ENCODE measurements at places on chromosomes 7 and 10.

DNA sequence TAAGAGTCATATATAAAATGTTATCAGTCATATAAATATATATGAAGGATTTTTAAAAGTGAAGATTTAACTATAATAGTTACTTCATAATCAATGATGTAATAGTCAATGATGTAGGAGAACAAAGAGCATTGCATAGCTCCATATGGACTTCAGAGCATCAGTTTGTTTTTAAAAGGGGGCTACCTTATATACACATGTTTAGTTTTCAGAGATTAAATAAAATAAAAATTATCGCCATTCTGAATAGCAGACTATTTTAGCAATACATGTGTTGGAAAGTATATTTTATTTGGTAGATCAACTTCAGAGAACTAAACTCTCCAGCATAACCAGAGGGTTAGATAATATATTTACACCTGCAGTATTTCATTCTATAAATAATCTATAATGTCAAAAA is 29.1 kb upstream of the EPC1 start:
- no peak for DNase-seq

DNA sequence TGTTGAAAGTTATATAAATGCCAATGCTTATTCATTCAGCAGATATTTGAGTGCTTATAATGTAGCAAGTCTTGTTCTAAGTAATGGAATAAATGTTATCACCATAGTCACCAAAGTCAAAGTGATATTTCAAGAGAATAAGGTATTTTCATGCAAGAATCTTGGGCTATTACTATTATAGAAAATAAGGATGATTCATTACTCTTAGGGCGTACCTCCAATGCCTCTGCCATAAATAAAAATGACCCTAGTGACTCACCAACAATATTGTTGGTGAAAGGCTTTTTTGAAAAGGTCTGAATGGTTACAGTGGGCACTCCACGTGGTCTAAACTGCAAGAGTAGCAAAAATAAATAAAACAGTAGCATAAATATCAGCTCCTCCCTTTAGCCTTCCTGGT is 68.4 kb downstream of the RALA start:
- DNase-seq: no peak

GRCh38 chr7:129909669-129910068 is 43.1 kb downstream of the UBE2H start:
- no peak for DNase-seq

DNA sequence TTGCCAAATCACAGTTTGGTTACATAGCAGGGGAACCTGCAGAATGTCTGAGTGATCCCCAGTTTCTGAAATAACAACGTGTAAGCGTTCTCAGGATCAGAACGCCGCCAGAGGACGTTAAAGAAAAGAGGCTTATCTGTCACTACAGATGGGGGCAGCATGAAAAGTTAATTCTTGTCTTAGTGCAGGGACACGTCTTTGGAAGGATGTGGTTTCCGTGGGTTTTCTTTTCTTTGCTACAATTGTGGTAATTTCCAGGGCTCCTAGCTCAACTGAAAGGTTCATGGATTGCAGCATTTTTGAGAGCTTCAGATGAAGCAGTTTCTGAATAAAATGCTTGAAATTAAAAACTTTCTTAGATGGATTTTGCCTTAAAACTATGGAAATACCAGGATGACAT is 106.6 kb downstream of the PRKCQ start:
- no peak for DNase-seq

DNA sequence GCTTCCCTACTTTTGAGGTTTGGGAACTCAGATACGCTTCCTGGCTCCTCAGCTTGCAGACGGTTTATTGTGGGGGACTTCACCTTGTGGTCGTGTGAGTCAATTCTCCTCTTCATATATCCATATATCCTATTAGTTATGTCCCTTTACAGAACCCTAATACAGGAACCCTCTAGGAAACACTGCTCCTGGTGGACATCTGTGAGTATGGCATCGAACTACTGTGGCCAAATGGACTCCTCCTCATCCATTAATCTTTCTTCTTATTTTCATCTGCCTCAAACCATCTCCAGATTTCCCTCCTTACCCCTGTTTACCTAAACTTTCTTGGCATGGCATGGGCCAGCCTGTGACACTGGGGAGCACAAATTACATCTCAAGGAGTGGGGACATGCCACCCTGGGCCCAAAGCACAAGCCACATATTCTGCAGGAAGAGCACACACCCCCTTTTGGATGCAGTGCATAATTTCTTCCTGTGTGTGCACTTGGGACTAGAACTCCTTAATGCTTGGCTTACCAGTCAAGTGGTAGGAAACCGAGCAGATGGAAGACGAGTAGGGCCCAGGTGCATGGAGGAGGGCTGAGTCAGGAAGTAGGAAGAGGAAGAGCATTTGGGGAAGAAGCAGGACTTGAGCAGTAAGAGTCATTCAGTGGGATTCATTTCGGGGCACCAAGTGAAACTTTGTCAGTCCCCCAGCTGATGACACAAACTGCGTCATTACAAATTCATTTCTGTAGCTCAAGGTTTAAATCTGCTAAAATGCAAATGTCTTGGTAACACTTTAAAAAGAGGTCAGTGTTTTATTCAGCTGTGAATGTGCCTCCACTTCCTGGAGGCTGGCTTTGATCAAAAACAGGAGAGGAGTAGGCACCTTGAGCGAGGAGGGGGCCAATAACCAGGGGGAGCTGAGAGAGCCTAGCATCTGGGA is 80.8 kb upstream of the PLXNA4 start:
- DNase-seq: peak; percentile 61

DNA sequence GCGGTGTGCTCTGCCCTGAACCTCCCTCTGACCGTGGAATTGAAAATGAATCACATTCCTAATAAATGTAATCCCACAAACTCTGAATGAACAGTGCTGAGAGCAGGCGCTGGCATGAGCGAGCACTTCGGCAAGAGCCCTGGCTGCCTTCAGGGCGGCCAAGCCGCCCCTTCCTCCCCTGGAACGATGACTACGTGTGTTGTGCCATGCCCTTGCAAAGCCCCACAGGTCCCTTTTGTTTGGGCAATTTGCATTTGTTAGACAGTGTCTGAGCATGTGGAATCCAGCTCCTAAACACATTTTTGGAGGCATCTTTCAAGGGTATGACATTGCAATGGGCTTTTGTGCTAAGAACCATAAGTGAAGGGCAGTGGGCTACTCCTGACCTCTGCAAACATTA is 95.6 kb upstream of the MKI67 start:
- no peak for DNase-seq

- DNase-seq: no peak
Measured at GRCh38 chr10:62635127-62635526, 169.4 kb upstream of the ADO start.

- DNase-seq: peak; percentile 17
Measured at GRCh38 chr7:96118449-96119001, 203.4 kb downstream of the SLC25A13 start.

DNA sequence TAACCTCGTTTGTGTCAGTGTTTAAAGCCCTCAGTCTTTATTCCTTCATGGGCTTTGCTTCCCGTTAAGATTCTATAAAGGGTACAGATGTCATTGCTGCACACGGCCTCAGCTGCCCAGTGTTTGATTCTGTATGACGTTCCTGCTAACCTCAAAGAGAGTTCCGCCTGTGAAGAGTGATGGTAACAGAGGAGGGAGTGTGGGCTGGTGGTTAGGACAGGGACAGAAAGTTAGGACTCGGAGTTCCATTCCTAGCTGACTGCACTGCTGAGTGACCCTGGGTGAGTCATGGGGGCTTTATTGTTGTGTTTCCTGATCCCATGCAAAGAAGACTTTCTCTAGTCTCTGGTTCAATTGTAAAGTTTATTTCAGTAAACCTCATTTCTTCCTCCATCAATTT is 227.1 kb downstream of the DYNC1I1 start:
- no peak for DNase-seq

DNA sequence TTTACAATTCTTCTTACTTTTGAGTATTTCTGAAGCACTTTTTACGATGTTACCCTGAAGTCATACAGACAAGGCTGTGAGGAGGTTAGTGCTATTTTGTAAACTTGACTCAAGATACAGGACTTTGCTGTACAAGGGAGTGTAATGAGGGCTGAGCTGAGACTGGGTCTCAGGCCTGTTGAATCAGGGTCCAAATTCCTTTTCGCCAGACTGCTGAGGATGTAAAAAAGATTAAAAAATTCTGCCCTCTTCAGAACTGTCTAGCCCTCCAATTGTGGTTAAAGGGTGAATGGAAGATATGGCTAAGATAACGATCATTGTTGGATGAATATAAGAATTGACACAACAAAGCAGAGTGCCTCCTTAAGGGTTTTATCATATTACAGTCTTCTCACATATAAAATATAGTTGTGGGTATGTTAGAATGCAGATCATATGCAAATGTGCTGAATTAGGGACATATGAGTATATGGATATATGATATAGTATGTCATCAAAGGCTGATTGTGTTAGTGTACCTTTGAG is 165.4 kb downstream of the SUGCT start:
- DNase-seq: no peak

DNA sequence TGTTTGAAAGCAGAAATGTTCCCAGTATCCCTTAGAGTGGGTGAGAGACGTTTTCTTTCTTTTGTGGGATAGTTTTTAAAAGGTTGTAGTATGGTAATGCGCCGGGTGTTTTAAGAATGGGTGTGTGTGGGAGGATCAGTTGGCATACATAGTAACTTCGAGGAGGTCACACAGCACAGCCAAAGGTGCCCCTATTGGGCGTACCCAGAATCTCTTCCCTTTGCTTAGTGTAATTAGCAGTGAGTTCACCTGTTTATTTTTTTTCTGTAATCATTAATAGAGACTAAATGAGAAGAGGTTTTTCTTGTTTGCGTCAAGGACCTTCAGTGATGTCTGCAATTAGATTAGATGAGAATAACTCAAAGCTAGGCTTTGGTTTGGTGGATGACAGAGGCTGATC is 1.5 kb downstream of the PLEKHA8 start:
- no peak for DNase-seq

GRCh38 chr10:112132435-112132834 is 51.1 kb downstream of the GPAM start:
- no peak for DNase-seq

DNA sequence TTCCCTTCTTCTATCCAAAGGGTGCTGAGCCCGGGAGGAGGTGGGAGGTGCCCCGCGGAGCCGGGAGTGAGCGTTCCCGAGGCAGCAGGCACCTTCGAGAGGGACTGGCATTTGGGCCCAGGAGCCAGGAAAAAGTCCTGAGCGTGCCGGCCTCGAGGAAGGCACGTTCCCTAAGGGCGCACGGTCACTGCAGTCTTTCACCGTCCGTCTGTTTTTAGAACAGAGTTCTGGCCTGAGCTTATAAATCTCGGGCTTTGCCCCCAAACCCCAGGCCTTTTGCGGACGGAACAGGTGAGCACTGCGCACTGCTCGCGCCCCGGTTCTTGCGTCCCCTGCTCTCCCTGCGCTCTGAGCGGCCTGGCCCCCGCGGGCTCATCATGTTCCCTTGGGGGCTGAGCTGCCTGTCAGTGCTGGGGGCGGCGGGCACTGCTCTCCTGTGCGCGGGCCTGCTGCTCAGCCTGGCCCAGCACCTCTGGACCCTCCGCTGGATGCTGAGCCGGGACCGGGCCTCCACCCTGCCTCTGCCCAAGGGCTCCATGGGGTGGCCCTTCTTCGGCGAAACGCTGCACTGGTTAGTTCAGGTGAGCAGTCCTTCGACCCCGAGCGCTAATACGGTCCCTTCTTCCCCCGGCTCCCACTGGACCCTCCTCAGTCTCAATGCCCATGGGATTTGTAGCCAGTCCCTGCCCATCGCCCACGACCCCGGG is 442 bp downstream of the CYP26C1 start:
- DNase-seq: peak; percentile 42

DNA sequence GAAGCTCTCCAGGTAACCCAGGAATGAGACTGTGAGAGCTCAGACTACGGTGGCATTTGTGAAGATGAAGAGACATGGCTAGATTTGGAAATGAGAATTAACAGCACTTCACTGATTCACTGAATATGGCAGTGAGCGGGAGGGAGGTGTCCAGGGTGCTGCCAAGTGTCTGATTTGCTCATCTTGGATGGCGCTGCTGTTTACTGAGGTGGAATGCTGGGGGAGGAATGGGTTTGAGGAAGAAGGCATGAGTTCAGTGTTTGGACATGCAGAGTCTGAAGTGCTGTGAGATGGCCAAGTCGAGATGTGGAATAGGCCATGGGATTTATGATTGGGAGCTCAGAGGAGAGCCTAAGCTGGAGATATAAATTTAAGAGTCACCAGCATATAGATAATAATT is 437.1 kb upstream of the NPVF start:
- no peak for DNase-seq

DNA sequence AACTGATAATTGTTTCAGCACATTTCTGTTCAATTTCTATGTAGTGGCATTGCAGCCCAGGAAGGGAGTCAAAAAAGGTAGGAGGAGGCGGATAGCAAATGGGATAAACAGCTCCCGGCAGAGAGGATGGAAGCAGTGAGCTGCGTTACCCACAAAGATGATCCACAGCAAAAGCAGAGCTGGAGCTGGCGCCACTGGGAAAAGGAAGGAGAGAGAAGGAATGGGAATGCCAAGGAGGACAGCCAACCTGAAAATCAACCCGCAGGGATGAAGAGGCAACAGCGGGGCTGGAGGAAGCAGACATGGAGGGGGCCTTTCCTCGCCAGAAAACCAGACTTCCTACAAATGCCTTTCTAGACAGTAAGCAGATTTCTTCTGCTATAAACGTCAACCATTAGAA is 82.7 kb upstream of the ADAM12 start:
- no peak for DNase-seq

GRCh38 chr7:158419238-158419785 is 168.3 kb downstream of the PTPRN2 start:
- DNase-seq: no peak

DNA sequence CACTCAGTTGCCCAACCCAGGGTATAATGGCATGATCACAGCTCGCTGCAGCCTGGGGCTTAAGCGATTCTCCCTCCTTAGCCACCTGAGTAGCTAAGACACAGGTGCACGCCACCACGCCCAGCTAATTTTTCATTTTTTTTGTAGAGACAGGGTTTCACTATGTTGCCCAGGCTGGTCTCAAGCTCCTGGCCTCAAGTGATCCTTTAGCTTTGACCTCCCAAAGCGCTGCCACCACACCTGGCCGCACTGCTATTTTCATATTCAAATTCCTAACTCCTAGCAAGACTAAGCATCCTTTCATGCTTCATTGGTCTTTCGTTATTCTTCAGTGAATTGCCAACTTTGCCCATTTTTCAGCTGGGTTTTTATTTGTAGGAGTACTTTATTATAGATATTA is 30.4 kb upstream of the DAGLB start:
- no peak for DNase-seq

GRCh38 chr7:40120020-40120419 is 14.4 kb downstream of the MPLKIP start:
- no peak for DNase-seq

GRCh38 chr10:100524638-100525037 is 5.0 kb upstream of the SEC31B start:
- no peak for DNase-seq

GRCh38 chr10:118746246-118746645 is 8.5 kb downstream of the CACUL1 start:
- DNase-seq: no peak

GRCh38 chr10:1212571-1213141 is 156.5 kb downstream of the WDR37 start:
- DNase-seq: no peak

GRCh38 chr7:117715784-117716445 is 157.3 kb downstream of the CTTNBP2 start:
- peak; percentile 84 for DNase-seq

GRCh38 chr7:139658908-139659675 is 118.7 kb downstream of the HIPK2 start:
- peak; percentile 34 for DNase-seq

- DNase-seq: no peak
Measured at GRCh38 chr7:157572622-157573021, 235.8 kb downstream of the DNAJB6 start.
